Smooth muscle cell of the coronary artery (primary cell): ENCODE measurements at places on chromosomes 3 and 15. TPM values are rescaled to one million over a fixed set of nuclear protein-coding genes. Genes with fewer than 3 reads are reported as not detected.

The SLC2A2 gene
- not detected in 2 replicates for total RNA-seq

The DMXL2 gene
- 8.5 and 15.1 TPM in 2 replicates for total RNA-seq

The TF gene
- under 0.01 and 0.30 TPM in 2 replicates for total RNA-seq

The TGM4 gene
- 0.15 TPM in 1 of 2 replicates, not detected in the other for total RNA-seq

The DCBLD2 gene
- 64.9 and 171 TPM in 2 replicates for total RNA-seq

The PPP2R3A gene
- total RNA-seq: 6.6 and 7.0 TPM in 2 replicates

The NTRK3 gene
- total RNA-seq: 2.2 and 7.1 TPM in 2 replicates

The GOLGA6A gene
- total RNA-seq: not detected in 2 replicates

The ARPIN gene
- 6.2 and 11.1 TPM in 2 replicates for total RNA-seq

The ZNF445 gene
- 6.9 and 9.1 TPM in 2 replicates for total RNA-seq

The SLC27A2 gene
- not detected in 2 replicates for total RNA-seq

The PHC3 gene
- total RNA-seq: 11.0 and 20.9 TPM in 2 replicates

The SLC22A14 gene
- 0.23 and 0.70 TPM in 2 replicates for total RNA-seq

The ARGFX gene
- not detected in 2 replicates for total RNA-seq

The SOX14 gene
- not detected in 2 replicates for total RNA-seq

The ASB14 gene
- 0.12 TPM in 1 of 2 replicates, not detected in the other for total RNA-seq

The KNG1 gene
- not detected in 2 replicates for total RNA-seq

The SPATA12 gene
- under 0.01 and 0.23 TPM in 2 replicates for total RNA-seq
